ENCODE measurements at places on chromosomes 6 and 20.

GRCh38 chr20:15937179-15937578 lies 636.1 kb downstream of the KIF16B start:
- DNase-seq, result no peak

DNA sequence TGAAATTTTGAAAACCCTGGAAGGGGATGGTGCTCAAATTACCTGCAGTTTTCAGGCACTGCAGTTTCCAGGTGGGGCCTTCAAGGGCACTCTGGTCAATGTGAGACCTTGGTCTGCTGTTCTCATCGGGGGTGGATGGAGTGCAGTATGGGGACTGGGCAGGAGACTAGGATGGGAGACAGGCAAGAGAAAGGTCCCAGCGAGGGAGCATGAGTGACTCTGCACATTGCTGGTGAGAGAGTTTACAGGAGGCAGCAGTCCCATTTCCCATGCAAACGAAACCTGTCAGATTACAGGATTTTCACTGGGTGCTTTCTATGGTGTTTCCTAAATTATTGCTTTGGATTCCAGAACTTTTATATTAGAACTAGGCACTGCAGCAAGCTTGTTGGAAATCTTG lies 73.5 kb upstream of the DTNBP1 start:
- DNase-seq, result no peak

- DNase-seq, result no peak
These were observed 42.8 kb upstream of the MRPS10 start for GRCh38 chr6:42260396-42260888.

GRCh38 chr6:1603708-1604107 lies 6.0 kb upstream of the FOXC1 start:
- DNase-seq, result no peak

- DNase-seq, result peak; percentile 100
These were observed 8.0 kb upstream of the IER3 start for GRCh38 chr6:30752157-30752927.

DNA sequence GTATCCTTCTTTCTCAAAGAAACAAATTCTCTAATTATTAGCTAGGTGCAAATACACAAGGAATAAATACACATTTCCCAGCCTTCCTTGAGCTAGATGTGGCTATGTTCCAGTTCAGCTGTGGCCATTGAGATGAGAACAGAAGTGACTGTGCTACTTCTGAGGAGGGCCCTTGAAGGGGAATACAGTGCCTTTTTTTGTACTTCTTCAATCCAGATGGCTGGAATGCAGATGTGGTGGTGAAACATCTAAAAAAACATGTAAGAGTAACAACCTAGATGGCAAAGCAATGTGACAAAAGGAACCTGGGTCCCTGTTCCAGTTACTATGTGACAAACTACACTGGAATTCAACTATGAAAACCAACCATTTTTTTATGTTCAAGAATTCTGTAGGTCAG lies 115.4 kb upstream of the DST start:
- no peak for DNase-seq

GRCh38 chr6:131354356-131354755 lies 218.7 kb upstream of the ARG1 start:
- DNase-seq, result no peak

DNA sequence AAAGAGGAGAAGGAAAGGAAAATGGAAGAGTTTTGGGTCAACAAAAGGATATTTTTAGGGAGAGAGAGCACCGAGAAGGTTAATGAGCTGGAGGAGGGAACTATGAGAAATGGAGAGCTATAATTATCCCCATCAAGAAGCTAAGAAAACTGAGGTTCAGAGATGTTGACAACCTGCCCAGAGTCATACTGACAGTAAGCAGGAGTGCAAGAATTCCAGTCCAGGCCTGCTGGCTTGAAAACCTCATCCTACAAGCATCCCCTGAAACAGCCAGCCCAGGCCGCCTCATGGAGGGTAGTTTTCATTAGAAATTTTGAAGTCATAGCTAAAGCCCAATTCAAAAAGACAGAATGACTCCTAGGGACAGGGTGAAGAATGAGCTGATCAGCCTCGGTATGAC lies 172.1 kb upstream of the LRFN2 start:
- no peak for DNase-seq
